ENCODE measurements at places on chromosomes 11 and 22. TPM values are rescaled to one million over a fixed set of nuclear protein-coding genes. Genes with fewer than 3 reads are reported as not detected.

Gene NPAS4
- 0.16 TPM for total RNA-seq

Gene KDM4D
- total RNA-seq = 1.9 TPM

Gene KRTAP5-9
- total RNA-seq = not detected

Gene NXPE4
- total RNA-seq = not detected

Gene IGLL1
- total RNA-seq = not detected

Gene KCNJ1
- not detected for total RNA-seq

Gene HSCB
- total RNA-seq = 5.0 TPM

- DNase-seq = no peak
Observed at GRCh38 chr11:64865286-64866172, 12.9 kb downstream of the EHD1 start.

DNA sequence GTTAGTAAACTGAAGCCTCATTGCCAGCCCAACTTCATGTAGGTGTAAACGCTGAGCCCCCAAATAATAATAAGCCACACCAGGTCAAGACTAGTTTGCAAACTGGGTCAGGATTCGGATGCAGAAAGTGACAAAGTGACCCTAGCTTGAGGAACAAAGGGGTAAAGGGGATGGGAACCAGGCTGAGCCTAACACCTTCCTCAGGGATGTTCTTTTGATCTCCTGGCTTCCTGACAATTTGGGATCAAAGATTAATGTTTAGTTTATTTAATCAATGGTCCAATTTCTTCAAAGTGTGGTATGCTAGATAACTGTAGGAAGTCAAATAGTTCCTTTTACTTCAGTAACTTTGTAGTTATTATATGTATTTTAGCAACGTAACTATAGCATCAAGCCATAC, 9.9 kb downstream of the GLYATL1 start:
- DNase-seq = no peak

- DNase-seq = no peak
Observed at GRCh38 chr11:84455691-84456090, 1169.5 kb upstream of the CCDC90B start.

GRCh38 chr11:119469506-119469905, 46.5 kb upstream of the THY1 start:
- DNase-seq = no peak

DNA sequence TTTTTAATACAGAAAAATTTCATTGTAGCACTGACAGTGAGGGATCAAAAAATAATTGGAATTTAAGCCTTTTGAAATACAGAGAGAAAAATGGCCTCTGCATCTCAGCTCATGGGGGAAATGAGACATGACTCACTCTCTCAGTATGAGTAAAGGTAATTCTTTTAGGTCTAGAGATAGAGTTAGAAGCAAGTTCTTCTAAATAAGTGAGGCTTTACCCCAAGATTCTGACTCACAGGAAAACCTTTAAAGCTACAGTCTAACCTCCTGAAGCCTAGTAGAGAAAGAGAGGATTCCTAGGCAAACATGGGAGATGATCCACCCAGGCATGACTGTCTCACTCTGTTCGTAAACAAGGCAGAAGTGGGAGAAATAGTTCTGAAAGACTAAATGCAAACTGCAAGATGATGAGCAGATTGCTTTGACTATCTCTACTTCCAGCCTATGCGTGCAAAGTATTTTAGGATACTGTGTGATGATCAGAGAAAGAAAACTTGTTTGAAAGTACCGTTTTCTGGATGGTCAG, 1003.3 kb upstream of the CCDC90B start:
- no peak for DNase-seq

DNA sequence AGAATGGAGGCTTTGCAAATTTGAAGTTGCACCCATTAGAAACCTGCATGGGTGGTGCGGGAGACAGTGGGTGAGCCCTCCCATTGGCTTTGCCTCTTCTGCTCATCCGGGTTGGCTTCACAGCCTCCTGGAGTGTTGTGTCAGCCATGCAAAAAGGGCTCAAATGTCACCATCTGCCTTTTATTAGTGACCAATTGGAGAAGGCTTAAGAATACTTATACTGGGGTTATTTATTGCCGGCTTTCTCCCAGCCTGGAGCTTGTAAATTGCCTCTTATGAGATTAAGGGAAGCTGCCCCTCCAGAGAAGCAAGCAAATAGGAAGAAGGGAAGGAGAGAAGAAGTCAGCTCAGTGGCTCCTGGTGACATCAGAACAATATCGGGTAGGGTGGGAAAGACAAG, 182.6 kb downstream of the ST3GAL4 start:
- DNase-seq = no peak

GRCh38 chr11:19903620-19904069, 191.0 kb downstream of the NAV2 start:
- DNase-seq = peak; percentile 71

Data from occipital lobe (tissue), 3 donors.